ENCODE measurements at places on chromosomes 12 and 14. TPM values are rescaled to one million over a fixed set of nuclear protein-coding genes. Genes with fewer than 3 reads are reported as not detected.

The CATSPERB gene
- 4.1 TPM for total RNA-seq

The MIP gene
- not detected for total RNA-seq

The TMEM119 gene
- total RNA-seq: 5.0 TPM

The MMP17 gene
- 2.5 TPM for total RNA-seq

The KRT85 gene
- not detected for total RNA-seq

The PMCH gene
- not detected for total RNA-seq

The DEPDC4 gene
- total RNA-seq: not detected

The PLEKHH1 gene
- total RNA-seq: 0.12 TPM

The ADGRD1 gene
- total RNA-seq: 0.67 TPM

The EAPP gene
- 64.7 TPM for total RNA-seq

The RND1 gene
- total RNA-seq: 6.0 TPM

The DBX2 gene
- not detected for total RNA-seq

GRCh38 chr12:3200032-3200617 lies 122.9 kb downstream of the TSPAN9 start:
- DNase-seq: no peak

DNA sequence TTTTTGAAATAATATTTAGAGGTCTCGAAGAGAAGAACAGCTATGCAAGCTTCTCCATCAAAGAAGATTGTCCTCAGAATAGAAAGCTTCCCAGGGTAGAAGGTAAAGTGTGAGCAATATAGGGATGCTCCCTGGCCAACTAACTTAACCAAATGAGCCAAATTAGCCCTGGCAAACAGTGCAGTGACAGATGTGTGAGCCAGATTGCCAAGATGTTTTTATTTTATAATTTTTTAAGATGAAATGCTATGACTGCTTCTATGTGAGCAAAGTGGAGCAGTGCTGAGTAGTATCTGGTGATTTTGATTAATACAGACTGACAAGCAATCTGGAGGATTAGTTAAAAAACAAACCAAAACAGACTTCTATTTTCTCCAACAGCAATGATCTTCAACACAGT lies 202.1 kb downstream of the NOVA1 start:
- DNase-seq: no peak

GRCh38 chr12:28938581-28939235 lies 210.4 kb upstream of the FAR2 start:
- no peak for DNase-seq

GRCh38 chr12:11412731-11413130 lies 17.4 kb upstream of the PRB2 start:
- DNase-seq: no peak

DNA sequence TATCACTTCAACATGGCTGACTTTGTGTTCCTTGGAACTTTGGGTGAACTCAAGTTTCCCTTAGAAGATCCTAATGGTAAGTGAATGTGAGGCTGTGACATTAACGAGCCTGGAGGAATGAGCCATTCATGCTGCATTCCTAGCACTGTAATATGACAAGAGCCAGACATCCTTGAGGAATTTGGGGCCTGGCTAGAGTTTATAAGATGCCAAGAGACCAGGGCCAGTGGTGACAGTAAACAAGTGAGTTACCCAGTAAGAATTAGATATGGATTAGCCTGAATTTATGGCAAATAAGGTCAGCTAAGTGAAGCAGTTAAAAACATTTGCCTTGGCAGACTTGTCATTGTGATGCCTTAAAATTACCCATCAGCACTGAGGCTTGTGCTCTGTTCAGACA lies 232.4 kb downstream of the AKAP6 start:
- DNase-seq: no peak

DNA sequence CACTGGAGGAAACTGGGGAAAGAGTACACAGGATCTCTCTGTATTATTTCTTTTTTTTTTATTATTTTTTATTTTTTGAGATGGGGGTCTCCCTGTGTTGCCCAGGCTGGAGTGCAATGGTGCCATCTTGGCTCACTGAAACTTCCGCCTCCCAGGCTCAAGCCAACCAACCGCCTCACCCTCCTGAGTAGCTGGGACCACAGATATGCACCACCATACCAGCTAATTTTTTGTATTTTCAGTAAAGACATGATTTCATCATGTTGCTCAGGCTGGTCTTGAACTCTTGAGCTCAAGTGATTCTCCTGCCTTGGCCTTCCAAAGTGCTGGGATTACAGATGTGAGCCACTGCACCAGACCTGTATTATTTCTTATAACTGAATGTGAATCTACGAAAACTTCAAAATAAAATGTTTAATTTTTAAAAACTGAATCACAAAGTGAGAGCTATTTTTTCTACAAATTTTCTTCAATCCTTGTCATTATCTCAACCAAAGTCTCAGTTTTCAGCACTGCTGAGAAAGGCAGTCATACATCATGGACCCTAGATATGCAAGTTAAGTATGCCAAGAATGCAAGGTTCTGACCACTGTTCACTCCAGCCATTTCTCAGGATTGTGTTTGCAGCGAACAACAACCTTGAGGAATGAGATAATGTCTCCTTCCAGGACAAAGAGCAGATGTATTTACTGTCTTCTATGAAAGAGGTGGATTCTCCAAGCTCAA lies 2.4 kb downstream of the EAPP start:
- DNase-seq: no peak

GRCh38 chr12:14810953-14811483 lies 3.0 kb downstream of the SMCO3 start:
- no peak for DNase-seq

GRCh38 chr12:111181143-111181726 lies 187.7 kb downstream of the PHETA1 start:
- DNase-seq: no peak

DNA sequence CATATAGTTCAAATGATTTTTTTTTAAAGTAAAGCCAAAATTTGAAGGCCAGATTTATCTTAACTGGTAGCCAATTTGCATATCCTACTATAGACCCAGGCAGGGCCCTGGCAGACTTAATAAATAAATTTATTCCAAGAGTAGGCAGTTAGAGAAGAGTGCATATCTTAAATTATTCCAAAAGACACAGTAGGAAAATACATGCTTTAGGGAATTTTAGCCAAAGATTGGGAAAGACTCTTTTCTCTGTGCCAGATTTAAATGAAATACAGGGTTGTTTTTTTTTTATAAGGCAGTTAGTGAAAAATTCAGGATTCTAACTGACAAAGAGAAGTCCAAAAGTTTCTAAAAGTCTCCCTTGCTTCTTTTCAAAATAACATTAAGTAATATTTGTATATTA lies 65.5 kb downstream of the ST8SIA1 start:
- DNase-seq: no peak

GRCh38 chr12:92049403-92049802 lies 96.2 kb downstream of the BTG1 start:
- no peak for DNase-seq

- no peak for DNase-seq
Measured at GRCh38 chr12:115942346-115942745, 335.1 kb downstream of the MED13L start.

DNA sequence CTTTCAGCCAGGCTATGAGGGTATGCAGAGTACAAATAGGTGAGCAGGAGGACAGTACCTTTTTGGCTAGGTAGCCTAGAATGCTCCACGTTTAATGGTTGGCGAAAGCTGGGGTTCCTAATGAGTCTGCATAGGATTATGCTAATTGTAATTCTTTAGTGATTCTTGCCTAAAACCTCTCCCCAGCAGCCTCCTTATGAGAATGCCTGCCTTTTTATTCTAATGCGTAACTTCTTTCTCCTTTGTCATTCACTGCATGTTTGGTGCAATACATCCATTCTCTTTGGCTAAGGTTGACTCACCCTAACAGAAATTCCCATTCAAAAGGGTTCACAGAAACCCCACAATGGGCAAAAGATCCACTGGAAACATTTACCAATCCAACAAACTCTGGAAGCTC lies 752.2 kb downstream of the FSCB start:
- DNase-seq: no peak

DNA sequence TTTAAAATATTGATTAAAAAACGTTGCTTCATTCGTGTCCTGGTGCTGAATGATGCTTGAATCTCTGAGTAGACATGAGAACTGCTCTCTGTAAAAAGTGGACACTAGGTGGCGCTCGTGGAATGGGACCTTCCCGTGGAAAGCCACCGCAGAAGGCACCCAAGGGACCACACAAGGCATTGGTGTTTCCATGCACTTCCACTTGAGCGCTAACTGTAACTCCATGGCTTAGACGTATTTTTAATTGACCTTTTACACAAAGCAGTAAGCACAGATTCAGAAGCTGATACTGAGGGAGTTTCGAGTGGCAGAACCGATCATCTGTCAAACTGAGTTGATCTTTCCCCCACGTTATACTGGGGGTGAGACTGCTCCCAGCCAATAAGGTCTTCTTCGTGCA lies 135.3 kb downstream of the PRKCH start:
- DNase-seq: peak; percentile 82

DNA sequence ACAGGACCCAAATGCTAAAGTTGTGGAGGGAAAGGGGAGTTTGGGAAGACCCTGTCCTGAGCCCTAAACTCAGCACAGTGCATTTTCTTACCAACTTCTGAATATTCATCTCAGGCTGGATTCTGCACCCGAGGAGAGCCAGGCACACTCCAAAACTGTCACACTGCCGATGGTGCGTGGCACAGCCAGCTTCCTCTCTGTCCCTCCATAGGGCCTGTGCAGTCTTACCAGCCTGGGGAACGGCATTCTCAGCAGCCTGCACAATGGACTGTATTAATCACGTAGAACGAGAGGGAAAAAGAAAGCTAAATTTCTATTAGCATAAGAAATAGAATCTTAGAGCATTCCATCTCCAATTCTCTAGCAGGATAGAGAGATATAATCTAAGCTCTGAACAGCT lies 71.3 kb upstream of the GPATCH2L start:
- no peak for DNase-seq

- no peak for DNase-seq
Measured at GRCh38 chr12:130474599-130475269, 137.0 kb downstream of the PIWIL1 start.

GRCh38 chr14:72478471-72478893 lies 415.4 kb downstream of the DPF3 start:
- DNase-seq: no peak

DNA sequence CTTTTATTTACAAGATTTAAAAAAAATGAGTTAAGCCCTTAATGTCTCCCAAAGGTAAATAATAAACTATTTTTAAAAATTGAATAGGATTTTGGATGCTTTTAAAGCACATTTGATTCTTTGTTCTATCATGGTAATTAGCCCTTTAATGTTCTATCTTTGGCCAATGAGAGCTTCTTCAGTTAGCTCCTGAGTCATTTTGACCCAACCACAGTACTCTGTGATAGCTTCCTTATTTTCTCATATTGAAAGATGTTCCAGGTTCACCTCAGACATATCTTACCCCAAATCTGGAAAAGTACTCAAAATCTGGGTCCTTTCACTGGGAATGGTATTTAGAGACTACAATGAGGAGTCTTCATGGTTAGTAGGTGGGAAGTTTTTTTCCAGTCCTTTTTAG lies 98.0 kb downstream of the MYRFL start:
- no peak for DNase-seq

- no peak for DNase-seq
Measured at GRCh38 chr12:43742106-43742505, 16.5 kb downstream of the PUS7L start.

GRCh38 chr12:8554451-8555195 lies 13.9 kb upstream of the CLEC4E start:
- DNase-seq: no peak

DNA sequence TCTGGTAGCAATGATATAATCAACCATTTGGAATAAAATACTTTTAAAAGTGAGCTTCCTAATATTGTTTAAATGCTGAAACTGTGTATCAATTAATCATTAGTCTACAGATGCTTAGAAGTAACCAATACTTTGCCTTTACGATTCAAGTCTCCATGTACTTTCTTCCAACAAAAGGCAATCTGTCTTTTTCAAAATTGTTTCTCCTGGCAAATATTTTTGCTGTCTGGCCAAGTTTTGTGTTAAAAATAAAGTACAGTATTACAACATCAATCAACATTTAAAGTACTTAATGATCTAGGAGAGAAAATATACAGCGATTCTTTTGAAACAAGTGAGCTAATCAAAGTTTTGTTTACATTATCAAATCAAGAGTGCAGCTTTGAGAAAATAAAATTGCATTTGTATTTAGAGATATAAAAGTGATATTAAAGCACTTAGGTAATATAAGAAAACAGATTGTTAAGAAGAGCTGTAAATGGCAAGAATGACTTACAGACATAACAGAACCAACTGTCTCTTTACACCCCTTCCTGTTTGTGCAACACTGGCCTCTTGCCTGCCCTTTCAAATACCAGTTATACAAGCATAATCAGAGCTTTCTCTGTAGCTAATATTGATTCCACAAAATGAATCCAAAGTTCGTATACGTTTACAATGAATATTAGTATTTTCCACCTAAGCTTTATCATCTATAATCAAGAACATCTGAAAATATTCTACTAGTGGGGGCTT lies 38.2 kb upstream of the FBLN5 start:
- DNase-seq: no peak

DNA sequence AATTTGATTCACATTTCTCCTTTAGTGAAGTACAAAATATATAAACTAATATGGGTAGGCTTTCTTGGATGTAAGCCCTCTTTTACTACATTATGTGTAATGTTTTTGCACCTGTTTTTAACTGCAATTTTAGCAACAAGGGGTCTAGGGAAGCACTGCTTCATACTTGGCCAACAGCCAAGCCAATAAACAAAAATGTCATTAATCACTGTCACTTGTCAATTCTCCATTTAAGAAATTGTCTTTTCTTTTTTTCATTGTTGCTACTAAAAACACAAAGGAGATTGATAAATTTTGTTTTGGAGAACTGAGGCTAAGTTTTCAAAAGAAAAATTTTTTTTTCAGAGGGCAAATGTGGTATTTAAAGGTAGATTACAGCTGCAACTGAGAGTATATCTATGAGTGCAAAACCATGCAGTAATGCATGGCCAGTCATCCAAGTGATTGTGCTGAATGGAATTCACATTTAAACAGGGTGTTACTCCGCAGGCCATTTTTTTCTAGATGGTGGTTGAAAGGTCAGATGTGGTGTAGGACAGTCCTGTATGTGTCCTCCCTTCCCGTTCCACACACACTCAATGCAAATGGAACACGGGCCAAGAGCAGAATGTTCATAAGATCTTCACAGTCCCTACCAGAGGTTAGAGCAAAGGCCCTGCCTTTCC lies 503.0 kb upstream of the LMO3 start:
- DNase-seq: no peak

DNA sequence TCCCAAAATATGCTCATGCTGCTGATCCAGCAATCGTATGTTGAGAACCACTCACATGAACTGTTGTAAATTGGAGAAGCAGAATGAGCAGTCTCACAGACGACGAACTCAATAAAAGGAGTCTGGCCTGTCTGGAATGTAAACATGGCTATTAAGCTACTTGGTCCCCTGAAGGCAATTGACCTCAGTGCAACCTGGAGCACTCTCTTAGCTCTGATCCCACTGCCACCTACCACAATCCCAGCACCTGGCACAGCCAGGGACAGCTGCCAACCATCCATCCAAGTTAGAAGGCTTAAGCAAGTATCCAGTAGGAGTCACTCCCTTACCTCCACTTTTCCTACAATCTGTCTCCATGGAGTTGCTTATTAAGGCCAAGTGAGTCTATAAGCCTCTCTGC lies 406.9 kb upstream of the CLEC14A start:
- DNase-seq: no peak

DNA sequence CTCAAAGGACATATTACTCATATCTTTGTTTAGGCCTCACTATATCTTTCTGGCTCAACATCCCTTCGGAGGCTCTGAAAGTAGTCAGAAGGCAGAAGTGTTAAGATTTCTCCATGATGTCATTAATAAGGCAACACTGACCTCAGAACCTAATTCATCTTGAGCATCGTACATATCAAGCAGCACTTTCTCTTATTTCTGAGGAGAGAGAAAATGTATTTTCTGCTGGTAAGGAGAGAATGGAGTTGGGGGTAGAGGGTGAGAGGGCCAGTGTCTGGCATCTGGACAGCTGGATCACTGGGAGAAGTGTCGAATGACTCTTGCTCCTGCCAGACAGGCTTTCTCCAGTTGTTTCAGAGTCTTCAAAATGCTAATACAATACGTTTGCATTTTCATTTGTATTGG lies 213.2 kb upstream of the PRICKLE1 start:
- DNase-seq: no peak
